T-helper 17 cell (primary cell): ENCODE measurements at places on chromosomes 1 and 21. TPM values are rescaled to one million over a fixed set of nuclear protein-coding genes. Genes with fewer than 3 reads are reported as not detected.

GRCh38 chr1:12433323-12434053 is 184.5 kb downstream of the DHRS3 start:
- DNase-seq = no peak

- DNase-seq = no peak
Observed at GRCh38 chr21:25568246-25568645, 39.0 kb downstream of the MRPL39 start.

Gene TMOD4
- total RNA-seq = 1.0 TPM

GRCh38 chr1:178066908-178067614 is 26.8 kb upstream of the RASAL2 start:
- no peak for DNase-seq

DNA sequence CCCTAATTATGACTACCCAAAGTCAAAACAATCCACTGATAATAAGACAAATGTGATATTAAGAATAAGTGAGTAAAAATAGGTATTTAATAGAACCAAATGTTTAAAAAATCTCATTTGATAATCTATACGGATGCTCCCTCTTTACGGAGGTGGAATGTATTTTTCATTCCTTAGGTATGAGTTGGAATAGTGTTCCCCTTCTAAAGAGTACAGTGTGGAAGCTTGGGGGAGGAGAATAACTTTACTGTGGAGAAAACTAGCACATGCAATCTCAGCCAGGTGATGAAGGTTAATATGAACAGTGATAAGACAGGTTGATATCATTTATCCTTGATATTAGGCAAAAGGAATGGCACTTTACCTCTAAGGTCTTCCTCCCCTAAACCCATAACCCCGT is 74.6 kb downstream of the GPR88 start:
- DNase-seq = no peak

DNA sequence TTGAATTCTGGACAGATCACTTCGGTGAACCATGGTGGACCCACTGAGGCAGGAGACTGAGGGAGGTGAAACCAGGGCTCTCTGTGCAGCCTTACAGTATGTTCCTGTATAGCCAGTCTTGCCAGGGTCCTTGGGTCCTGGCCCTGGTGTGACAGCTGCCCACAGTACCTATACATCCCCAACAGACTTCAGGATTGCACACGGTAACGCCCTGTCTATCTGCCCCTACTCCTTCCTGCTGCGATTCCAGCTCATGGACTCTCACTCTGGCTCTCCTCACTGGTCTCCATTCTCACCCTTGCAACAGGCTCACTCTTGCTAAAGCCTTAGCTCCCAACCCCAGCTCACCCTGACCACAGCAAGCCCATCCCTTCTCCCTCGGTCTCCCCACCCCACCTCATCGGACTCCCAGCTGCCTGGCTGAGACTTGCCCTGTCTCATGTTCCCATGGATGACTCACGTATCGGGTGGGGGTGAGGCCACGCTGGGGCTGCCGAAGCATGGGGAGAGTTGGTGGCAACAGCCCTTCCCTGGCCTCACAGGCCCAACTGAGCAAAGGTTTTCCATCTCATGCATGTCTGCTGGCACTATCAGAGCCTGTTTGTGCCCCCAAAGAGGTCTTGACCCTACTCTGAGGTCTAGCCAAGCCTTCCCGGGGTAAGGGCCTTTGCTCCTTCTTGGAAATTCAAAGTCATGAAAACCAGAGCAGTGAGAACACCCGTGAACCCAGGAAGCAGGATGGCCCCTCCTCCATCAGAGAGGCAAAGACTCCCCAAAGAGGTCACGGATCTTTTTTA is 7.1 kb downstream of the PHLDA3 start:
- DNase-seq = no peak

DNA sequence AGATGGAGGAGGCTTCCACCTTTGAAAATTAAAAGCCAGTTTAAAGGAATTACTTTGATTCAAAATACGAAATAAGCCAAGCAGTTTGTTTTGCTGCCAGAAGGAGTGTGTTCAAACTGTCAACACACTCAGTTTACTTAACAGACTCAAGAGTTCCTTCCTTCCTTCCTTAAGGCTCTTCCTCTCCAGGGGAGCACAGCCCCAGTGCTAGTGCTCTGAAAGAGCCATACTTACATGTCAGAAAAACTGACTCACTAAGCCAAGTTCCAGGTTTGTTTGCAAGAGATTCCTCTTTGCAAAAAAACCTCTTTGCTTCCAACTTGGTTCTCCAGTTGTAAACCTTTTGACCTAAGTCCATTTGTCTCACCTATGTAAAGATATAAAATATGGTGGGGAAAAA is 14.3 kb downstream of the SETD4 start:
- DNase-seq = no peak

DNA sequence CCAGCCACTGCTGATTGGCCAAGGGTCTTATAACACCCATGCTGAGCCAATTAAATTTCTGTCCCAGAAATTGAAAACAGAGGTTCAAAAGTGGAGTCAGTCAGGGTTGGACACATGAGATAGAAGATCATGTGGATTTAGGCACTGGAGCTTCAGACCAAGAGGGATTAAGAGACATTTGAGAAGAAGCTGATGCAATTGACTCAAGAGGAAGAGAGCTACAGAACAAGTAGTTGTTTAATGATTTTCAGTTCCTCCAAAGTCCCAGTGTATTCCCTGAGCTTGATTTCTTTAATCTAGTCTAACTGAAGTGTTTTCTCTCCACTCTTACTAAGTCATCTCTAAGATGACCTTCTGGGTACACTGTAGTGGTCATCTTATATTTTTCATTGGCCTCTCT is 227.1 kb downstream of the DUSP10 start:
- no peak for DNase-seq

Gene ZBED6
- total RNA-seq = 32.6 TPM

DNA sequence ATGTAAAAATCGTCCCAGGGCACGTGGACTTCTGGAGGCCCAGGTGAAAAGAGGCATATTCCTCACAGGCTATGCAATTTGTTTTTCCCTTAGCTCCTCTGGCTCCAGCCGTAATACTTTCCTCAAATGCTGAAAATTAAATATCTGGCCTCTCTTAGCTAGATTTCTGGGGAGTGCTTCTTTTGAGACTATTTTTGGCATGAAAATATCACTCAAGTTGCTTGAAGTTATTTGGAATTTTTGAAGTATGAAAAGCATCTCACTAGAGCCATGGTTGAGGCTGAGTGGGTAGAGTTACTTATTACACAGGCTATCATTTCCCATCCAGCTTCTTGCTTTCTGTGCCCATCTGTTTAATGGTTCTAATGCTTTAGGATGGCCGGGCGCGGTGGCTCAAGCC is 59.7 kb downstream of the MYOM3 start:
- DNase-seq = no peak

GRCh38 chr1:234550341-234551031 is 59.5 kb downstream of the IRF2BP2 start:
- no peak for DNase-seq

DNA sequence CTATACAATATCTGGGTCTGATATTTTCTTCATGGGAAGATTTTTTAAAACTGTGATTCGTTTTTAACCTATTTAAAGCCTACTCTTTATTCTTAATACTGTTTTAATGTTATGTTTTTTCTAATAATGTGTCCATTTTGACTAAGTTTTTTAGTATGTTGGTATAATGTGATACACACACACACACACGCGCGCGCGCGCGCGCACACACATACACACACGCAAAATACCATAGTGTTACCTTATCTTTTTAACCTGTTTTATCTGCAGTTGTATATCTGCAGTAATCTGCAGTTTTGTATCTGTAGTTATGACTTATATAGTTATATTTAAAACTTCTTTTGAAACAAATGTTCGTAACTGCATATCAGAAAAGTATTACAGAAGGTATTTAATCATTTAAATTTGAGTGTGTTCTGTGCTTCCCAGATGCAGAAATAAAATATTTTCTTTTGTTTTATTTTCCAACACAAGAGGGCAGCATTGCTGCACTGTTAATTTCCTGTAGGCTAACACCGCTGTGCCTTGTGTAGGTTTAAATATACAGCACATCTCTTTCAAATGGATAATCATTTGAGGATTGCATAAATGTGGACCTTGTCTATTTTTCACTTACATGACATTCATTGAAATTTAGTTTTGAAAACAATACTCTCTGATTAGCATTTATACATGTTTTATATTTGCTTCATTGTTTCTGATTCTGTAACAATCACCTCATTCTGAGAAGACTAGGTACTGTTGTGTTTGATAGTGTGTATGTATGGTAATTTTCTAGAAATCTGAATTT is 166.1 kb downstream of the PDE4B start:
- peak; percentile 11 for DNase-seq

DNA sequence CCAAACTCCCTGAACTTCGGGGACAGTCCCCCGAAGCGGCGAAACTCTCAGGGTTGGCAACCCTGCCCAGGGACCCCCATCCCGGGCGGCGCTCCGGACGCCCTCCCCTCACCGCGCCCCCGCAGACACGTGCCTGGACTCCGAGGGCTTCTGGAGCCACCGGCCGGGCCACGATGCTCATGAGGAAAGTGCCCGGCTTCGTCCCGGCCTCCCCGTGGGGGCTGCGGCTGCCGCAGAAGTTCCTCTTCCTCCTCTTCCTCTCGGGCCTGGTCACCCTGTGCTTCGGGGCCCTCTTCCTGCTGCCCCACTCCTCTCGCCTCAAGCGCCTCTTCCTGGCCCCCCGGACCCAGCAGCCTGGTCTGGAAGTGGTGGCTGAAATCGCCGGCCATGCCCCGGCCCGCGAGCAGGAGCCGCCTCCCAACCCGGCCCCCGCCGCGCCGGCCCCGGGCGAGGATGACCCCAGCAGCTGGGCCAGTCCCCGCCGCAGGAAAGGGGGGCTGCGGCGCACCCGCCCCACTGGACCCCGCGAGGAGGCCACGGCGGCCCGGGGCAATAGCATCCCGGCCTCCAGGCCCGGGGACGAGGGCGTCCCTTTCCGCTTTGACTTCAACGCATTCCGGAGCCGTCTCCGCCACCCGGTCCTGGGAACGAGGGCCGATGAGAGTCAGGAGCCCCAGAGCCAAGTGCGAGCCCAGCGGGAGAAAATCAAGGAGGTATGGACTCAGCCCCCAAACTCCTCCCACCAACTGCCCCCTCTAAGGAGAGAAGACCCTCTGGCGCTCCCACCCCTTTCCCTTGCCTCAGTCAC is 1.2 kb downstream of the MAN1C1 start:
- DNase-seq = no peak

Gene CYP4A11
- not detected for total RNA-seq

GRCh38 chr1:169527451-169528214 is 41.9 kb upstream of the SLC19A2 start:
- DNase-seq = no peak

Gene FCRL3
- 3.4 TPM for total RNA-seq

DNA sequence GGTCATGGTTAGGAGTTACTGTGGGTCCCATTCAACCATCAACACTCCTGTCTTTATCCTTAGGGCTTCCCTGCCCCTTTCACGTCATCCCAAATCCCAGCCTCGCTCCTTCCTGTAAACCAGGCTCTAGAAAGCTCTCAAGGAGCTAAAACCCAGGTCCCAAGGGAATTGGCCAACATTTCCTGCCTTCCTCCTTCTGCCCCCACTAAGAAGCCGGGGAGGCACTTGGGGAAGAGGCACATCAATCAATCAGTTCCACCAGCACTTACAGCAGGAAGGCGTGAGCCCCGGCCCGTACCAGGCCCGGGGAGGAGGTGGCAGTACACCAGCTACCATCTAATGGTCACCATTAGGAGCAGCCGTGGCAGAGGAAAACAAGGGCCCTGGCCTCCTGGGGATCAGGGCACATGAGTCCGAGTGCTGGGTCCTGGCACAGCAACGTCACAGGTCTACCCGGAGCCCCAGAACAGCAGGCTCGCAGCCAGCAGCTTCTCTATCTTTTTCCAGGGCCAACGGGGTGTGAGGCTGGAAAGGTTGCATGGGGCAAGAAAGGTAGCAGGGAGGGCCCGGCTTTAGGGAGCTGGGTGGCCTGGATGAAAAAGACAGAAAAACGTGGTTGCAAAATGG is 108.6 kb downstream of the CASZ1 start:
- no peak for DNase-seq

Gene NEK7
- total RNA-seq = 50.4 TPM

- no peak for DNase-seq
Observed at GRCh38 chr1:75725861-75726361, 1.4 kb downstream of the ACADM start.

- DNase-seq = no peak
Observed at GRCh38 chr1:86747304-86747703, 42.9 kb downstream of the SH3GLB1 start.

DNA sequence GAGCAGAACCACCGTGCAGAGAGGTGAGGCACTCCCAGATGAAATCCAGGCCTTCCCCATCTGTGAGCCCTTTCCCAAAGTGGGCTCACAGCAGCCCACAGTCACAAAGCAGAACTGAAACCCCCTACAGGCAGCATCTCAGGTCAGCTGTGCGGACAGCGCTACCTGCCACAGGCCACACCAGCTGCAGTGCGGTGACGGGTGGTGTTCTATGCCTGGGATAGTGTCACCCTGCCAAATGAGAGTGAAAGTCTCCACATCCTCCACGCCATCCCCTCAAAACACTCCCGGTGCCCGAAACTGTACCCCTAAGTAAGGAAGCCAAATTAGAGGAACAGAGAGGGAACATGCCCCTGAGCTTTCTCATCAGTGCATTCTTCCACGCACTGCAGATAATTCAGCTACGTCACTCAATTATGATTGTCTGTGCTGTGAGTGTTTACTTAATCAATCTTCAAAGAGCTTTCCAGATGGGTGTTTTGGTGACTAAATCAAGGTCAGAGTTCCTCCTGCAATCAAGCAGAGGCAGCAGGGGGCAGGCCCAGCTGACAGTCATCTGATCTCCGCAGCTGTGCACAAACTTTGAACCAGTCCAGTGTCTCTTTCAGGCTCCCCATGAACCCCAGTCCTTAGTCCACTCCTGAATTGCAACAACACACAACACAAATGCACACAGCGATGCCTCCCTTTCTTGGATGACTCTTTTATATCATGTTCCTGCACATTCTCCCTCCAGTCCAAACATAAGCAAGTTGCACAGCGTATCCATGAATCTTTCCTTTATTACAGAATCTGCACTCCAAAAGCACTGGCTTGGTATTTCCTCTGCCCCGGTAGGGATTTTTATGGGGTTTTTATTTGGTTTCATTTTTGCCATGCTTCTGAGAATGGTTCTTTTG is 150.0 kb downstream of the TOMM20 start:
- DNase-seq = peak; percentile 50

Gene SYDE2
- total RNA-seq = 2.8 TPM

- peak; percentile 13 for DNase-seq
Observed at GRCh38 chr1:51192213-51192843, 43.7 kb upstream of the RNF11 start.

- no peak for DNase-seq
Observed at GRCh38 chr1:16441282-16441665, 750 bp downstream of the NECAP2 start.

- DNase-seq = no peak
Observed at GRCh38 chr1:119816407-119816806, 5.1 kb upstream of the REG4 start.

- DNase-seq = no peak
Observed at GRCh38 chr1:221415651-221416050, 326.2 kb downstream of the DUSP10 start.

DNA sequence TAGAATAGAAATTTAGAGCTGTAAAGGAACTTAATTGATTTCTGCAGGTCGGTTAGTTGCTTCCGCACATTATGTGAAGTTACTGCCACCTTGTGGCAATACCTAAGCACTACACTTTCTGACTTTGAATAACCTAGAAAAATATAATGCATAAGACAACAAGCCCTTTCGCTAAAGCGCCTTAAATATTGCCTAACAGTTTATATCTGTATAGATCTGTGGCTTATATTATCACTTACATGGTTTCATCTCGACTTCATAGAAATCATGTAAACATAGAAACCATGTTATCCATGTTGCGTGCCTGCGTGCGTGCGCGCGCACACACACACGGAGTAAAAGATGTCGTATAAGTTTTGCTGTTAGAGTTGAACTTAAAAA is 10.9 kb upstream of the IFI16 start:
- DNase-seq = no peak

- no peak for DNase-seq
Observed at GRCh38 chr1:154404511-154404931, 622 bp upstream of the IL6R start.
